ENCODE measurements at places on chromosomes 6 and 20.

DNA sequence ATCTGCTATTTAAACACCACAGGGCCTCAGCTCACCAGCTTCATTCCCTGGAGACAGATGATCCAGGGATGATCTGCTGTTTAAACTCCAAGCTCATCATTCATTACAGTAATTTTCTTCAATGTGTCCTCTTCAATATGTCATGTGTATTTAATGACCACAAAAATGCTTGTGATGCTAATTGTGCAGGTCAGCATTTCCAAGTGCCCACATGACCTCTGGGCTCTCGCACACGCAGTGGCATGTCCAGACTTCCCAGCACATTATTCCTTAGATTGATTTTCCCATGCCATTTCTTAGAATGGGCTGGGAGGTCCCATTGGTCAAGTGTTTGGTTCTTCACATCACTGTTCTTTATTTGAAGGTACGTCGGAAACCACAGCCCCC lies 434.4 kb downstream of the HAO1 start:
- no peak for DNase-seq

- DNase-seq = no peak
Observed at GRCh38 chr6:34695729-34696188, 808 bp downstream of the ILRUN start.

DNA sequence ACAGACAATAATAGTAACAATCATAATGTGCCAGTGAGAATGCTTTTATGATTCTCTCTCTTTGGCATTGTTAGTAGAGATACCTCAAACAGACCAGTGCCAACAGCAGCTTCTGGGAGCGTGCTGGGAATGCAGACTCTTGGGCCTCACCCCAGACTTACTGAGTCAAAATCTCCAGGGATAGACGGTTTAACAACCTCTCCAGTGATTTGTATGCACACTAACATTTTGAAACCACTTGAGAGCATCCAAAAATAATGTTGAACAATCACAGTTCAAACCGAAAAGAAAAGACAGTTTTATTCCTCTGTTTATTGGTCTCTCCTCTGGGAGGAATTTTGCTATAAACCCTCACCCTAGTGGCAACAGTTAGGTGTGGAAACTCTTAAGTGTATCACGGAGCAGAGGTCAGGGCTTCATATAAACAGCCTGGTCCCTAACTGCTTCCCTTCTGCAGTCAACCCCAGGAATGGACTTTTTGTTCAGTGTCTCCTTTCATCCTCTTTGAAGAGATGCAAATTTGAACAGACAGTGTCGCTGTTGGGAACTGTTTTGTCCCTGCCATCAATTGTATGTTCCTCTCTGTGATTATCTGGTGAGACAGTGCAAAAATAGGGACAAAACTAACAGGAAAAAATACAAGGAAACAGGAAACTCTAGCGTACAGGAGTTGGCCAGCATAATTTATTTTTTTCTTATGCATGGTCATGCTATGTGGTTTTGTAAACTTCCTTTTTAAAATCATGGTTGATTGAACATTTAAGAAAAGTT lies 162.4 kb upstream of the BTBD3 start:
- no peak for DNase-seq

GRCh38 chr6:1143655-1144054 lies 168.2 kb upstream of the FOXQ1 start:
- no peak for DNase-seq

DNA sequence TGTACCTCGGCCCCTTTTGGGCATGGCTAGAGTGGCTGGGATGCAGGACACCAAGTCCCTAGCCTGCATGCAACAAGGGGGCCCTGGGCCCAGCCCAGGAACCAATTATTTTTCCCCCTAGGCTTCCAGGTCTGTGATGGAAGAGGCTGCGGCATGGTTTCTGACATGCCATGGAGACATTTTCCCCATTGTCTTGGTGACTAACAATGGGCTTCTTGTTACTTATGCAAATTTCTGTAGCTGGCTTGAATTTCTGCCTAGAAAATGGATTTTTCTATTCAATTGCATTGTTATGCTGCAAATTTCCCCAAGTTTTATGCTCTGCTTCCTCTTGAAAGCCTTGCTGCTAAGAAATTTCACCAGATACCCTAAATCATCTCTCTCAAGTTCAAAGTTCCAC lies 1269.6 kb upstream of the CITED2 start:
- DNase-seq = no peak

- DNase-seq = peak; percentile 62
Observed at GRCh38 chr6:30884521-30885480, 482 bp downstream of the DDR1 start.

DNA sequence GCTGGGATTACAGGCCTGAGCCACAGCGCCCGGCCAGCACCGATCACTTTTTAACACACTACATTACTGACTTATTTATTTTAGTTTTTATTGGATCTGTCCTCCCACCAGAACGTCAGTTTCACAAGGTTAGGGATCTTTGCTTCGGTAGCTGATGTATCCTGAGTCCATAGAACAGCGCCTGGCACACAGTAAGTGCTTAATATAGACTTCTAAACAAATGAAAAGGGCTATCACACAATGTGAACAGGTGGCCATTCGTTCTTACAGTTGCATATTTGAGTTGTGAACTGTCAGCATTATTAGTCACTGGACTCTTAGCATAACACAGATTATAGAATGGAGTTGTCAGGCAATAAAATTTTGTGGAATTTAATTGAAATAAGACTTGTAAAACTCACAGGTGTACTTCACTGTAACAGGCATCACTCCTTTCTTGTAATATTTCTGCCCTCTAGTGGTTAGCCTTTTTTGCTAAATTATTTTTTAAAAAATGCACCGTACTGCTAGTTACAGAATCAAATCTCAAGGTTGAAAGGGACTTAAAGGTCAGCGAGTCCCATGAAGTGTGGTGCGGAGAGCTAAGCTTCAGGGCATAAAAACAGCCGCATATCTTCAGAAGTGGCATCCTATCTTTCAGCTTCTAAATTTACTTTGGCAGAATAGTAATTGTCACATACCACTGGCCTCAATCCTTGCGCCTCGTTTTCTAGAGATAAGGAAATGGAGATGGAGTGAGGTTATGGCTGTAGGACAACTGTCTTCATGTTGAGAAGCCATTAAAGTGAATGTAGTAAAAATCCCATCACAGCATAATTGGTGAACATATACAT lies 3.4 kb upstream of the TBC1D7 start:
- DNase-seq = no peak

DNA sequence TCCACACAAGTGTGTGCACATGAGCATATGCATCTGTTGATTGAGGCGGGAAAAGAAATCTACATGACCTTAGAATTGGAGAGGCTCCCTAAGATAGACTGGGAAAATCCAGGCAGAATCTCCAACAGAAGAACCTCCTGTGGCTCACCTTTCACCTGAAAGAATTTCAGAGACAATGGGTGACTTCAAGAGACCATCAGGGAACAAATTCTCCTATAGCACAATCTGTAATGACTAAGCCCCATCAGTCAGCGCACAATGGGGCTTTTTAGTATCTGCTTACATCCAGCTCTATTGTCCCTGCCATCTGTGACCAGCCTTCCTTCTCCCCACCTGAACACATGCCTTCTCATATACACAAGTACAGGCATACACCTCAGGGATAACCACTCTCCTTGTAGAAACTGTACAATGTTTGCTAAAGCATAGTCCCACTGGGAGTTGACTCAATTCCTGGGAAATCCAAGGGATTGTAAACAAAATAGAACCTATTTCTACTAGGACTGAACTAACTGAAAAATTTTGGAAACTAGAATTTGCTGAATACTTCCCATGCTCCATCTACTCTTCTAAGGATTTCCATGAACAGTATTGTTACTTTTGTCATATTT lies 150.8 kb upstream of the STXBP5 start:
- no peak for DNase-seq

- no peak for DNase-seq
Observed at GRCh38 chr6:152054441-152054840, 247.0 kb downstream of the ESR1 start.

DNA sequence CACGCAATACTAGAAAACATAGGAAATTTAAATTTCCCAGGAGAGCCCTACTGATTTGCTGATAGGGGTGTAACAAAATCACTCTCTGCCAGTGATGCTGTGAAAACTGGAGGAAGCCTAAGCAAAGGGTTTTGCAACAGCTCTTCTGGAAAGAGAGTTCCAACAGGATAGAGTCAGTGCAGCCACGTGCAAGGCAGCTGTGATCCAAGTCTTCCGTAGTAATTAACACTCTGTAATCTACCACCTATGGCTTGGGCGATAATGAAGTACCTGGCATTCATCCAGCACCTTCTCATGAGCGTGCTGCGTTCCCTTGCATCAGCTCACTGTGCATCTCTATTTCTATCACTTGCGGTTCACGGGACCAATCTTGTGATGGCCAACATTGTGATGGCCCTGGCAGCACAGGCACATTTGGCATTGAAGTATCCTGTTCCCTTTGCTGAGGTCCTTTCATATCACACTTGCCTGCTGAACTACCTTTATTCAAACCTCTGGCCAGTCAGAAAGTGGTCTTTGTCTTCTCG lies 48.2 kb downstream of the IRF4 start:
- no peak for DNase-seq

DNA sequence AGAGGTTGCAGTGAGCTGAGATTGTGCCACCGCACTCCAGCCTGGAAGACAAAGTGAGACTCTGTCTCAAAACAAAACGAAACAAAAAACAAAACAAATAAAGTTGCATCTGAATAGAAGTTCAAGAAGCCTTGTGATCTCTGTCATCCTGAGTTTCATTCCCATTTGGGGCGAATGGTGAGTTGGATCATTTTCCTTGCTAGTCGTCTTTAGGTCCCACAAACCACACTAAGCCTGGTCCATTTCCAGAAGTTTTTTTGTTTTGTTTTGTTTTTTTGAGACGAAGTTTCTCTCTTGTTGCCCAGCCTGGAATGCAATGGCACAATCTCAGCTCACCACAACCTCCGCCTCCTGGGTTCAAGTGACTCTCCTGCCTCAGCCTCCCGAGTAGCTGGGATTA lies 33.8 kb downstream of the ZNF217 start:
- no peak for DNase-seq

DNA sequence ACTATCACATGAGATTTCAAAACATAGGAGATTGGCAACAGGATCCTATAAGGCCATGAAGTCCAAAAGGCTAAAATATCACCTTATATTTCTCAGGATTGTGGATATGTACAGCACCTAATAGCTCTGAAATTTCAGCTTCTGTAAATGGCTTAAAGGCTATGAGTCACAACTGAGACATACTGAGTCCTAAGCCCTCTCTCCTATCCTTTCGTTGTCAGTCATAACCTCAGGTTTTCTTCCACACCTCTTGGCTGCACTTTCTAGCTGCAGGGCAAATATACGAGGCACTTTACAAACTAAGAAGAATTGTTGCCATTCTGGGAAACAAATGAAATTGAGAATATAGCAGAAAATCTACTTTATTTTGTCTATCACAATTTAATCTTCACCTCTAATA lies 969.9 kb upstream of the EPHA7 start:
- DNase-seq = no peak

GRCh38 chr20:20005342-20005741 lies 11.8 kb upstream of the NAA20 start:
- no peak for DNase-seq

GRCh38 chr6:10613077-10613476 lies 81.3 kb downstream of the C6orf52 start:
- DNase-seq = no peak

GRCh38 chr6:169906004-169906687 lies 154.7 kb downstream of the ERMARD start:
- DNase-seq = no peak

- no peak for DNase-seq
Observed at GRCh38 chr20:47985092-47985850, 200.0 kb upstream of the SULF2 start.

- DNase-seq = no peak
Observed at GRCh38 chr6:134029495-134030455, 22.6 kb downstream of the SLC2A12 start.

GRCh38 chr20:504632-505075 lies 38.9 kb downstream of the CSNK2A1 start:
- DNase-seq = no peak

DNA sequence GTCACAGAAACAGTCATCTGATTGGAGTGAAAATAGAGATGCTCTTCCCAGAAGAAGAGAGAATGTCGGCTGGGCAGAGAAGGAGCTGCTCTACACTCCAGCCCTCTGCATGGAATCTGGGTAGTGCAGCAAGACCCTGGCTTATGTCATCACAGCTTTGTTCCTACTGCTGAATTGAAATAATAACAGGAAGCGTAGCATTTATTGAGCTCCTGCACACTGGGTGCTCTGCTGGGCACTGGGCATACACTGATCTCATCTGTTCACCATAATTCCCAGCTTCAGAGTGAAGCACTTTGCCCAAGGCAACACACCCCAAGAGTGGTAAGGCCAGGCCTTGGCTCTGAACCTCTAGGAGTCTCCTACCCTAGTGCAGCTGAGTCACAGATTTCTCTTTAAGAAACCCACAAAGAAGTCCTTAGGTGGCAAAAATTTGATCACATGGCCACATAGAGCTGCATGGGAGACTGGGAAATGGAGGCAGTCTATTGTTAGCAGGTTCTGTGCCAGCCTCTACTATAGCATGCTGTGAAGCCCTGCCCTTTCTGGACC lies 3.9 kb upstream of the SDCBP2 start:
- DNase-seq = no peak

DNA sequence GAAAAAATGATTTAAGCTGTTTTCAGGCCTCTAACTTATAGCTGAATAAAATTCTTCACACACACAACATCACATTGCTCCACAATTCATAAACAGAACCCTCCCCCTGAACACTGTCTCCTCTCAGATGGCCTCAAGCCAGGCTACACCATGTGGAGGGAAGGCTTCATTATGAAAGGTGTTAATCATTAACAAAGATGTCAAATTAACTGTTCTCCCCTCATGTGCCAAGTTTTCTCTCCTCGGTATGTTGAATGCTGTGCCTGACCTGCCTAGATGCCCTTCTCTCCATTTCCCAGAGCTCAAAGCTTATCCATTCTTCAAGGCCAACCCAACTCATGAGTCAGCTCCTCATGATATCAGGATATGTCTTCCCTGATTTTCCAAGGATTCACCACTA lies 210.4 kb downstream of the GMDS start:
- no peak for DNase-seq

DNA sequence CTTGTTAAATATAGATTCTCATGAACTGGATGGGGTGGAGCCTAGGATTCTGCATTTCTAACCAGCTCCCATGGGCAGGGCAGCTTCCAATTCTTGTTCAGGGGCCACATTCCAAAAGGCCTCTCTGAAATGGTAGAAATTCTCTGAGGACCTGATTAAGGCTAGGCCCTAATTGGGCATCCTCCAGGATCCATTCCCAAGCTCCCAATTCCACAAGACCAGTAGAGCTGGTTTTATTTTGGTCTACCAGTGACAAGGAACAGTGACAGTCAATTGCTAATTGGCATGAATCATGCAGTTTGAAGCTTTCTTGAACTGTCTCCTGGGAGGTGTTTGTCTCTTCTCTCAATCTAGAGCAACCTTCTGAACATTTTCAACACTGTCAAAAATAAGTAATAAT lies 3.0 kb downstream of the THBD start:
- DNase-seq = no peak

- no peak for DNase-seq
Observed at GRCh38 chr20:6726761-6727160, 40.7 kb upstream of the BMP2 start.

DNA sequence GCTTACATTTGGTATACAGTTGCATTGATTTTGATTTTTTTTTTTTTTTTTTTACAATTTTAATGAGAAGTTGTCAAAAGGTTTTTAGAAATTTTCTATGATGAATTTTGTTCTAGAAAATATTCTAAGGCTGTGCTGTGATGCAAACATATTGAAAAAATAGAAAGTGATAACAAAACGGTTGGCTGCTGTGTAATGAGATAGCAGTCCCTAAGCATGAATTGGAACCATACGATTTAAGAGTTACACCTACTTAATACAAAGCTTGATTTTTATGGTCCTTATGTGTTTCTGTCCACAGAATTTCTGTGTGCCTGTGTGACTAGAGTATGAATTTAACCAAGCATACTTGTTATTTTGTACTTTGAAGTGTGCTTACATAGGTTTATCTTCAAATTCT lies 12.1 kb downstream of the HIVEP1 start:
- DNase-seq = no peak

Measured in transverse colon (tissue), 4 donors.